ENCODE measurements at places on chromosomes 3 and 15.

- DNase-seq = no peak
Observed at GRCh38 chr3:52128118-52128683, 26.0 kb downstream of the POC1A start.

DNA sequence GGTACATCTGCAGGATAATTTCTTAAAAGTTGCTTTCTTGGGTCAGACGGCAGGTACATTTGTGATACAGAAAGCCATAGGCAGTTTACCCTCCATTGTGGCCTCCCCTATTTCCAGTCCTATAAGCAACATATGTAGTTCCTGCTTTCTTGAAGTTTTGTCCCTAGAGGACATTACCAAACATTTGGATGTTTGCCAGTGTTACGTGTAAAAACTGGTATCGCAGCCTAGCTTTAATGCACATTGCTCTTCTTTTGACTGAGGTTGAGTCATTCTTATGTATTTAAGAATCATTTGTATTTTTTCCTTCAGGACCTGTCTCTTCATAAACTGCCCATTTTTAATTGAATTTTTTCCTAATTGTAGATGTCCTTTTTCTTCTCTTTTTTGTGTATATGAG is 114.3 kb downstream of the DIPK2A start:
- no peak for DNase-seq

DNA sequence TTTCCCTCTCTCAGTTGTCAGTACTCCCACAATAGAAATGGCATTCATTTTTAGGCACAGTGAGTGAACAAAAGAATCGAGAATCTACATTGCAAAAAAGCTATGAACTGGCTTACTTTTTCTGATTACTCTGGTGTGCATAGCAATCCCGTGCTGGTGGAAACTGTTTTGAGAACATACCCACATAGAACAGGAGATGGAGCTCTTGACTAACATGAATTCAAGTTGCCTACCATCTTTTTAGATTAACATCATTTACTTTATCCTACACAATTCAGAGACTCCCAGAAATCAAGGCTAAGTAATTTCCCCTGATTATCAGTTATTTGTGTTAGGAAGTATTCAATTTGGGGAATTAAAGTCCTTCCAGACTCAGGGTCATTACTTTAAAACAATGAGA is 326.6 kb downstream of the ARPP21 start:
- DNase-seq = no peak

- no peak for DNase-seq
Observed at GRCh38 chr3:22495241-22495640, 707.9 kb upstream of the UBE2E2 start.

- no peak for DNase-seq
Observed at GRCh38 chr3:151351219-151351618, 21.9 kb upstream of the P2RY13 start.

- DNase-seq = no peak
Observed at GRCh38 chr15:84638103-84638502, 16.0 kb downstream of the WDR73 start.

- DNase-seq = no peak
Observed at GRCh38 chr15:69215314-69216035, 55.0 kb downstream of the GLCE start.

Measured in left lobe of liver (tissue), 2 donors.